ENCODE measurements at places on chromosomes 2 and 18.

DNA sequence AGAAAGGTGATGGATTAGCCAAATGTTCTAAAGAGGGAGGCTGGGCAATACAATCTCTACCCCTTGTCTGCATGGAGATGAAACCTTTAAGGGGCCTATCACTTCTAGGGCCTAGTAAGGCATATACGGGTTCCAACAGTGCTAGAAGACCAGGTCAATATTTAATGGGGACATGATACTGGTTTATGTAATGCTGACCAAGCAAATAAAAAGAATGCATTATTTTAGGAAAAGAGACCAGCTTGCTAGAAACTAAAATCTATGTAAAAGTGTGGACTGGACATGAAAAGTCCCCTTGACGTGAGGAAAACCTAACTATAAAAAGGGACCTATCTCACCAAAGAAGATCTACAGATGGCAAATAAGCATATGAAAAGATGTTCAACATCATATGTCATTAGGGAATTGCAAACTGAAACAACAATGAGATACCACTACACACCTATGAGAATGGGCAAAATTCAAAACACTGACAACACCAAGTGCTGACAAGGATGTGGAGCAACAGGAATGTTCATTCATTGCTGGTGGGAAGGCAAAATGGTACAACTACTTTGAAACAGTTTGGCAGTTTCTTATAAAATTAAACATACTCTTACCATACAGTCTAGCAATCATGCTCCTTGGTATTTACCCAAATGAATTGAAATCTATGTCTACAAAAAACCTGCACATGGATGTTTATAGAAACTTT is 45.9 kb upstream of the TLK1 start:
- no peak for DNase-seq

DNA sequence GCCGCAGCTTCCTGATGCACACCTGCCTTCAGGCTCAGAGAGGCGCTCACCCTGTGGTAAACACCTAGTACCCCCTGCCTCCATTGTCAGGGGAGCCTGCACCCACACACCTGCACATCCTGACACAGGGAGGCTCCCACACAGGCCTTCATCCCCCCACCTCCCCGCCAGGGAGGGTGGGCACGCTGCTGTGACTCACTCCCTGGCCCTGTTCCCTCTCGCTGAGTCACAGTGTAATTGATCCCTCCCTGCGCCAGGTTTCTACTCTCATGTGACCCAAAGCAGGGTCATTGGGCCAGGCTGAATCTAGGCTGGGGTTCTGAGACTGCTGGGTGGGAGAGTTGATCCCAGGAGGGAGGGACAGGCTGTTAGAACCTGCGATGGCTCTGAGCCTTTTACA is 8.5 kb upstream of the CELF4 start:
- DNase-seq, result no peak

GRCh38 chr2:81467096-81467495 is 1162.5 kb upstream of the LRRTM1 start:
- DNase-seq, result no peak

- no peak for DNase-seq
Observed at GRCh38 chr2:195721042-195721441, 64.0 kb downstream of the SLC39A10 start.

GRCh38 chr2:237222601-237223041 is 136.9 kb downstream of the COPS8 start:
- no peak for DNase-seq

DNA sequence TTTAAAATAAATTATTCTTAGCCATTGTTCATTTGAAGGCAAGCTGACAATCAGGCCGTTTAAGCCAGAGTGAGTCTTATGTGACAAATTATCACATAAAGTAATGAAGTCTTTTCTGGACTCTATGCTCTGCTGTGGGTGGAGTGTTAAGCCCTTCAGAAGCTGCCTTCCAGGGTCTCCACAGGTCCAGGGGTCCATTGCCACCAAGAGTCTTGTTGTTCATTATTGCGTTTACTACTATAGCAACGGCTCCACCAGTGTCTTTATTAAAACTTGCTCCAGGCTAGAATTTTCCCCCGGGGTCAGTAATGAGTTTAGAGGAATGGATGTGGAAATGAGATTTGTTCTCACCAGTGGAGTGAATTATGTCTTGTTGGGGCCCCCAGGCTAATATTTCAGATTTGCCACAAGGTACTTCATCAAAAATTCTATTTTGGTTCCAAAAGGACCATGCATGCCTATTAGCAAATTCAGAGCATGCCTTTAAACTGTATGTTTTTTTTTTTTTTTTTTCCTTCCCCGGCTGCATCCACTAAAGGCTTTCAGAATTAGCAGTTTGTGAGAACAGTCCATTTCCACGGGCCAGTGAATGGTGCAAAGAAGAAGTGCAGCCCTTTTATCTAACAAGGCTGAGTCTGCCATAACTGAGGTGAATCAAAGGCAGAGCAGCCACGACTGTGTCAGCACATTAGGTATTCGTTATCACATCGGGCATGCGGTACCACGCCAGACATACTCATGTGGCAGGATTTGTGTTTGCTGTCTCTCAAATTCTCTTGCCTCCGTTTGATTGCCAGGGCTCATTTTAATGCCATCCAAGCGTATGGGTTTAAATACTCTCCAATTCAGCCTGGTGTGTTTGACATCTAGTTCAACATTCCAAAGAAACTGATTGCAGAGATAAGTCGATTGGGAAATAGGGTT is 26.2 kb upstream of the LRRTM1 start:
- no peak for DNase-seq

DNA sequence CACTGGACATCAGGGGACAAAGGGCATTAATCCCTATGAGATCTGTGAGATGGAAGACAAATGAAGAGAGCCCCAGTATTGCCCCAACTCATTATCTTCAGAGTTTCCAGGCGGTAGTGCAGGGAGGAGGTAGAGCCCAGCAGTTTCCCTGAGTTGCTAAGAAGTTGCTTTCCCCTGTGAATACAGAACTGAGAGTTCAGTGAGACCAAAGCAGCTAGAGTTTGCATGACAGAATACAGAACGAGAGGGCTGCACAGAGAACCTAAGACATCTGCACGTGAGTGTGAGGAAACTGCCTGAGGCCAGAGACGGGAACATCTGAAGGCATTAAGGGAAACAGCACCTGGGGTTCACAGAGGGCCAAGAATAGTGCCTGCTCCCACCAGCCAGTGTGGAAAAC is 18.1 kb upstream of the PGAP1 start:
- DNase-seq, result no peak

GRCh38 chr2:231662028-231662810 is 46.1 kb upstream of the PTMA start:
- DNase-seq, result no peak

DNA sequence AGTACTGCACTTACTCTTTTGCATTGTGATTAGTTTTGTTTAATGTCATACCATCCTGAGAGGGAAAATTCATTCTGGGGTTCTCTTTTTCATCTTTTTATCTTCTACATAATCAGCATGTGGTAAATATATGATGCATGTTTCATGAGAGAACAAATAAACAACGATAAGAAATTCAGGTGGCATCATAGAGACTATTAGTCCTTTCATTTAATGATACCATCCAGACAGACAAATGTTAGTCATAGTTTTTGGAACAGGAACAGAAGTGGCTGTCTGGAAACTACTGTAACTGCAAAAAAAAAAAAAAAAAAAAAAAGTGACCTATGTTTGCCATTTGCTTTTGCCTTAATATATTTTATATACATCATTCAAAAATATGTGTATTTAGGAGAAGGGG is 761.0 kb downstream of the EPHA4 start:
- DNase-seq, result no peak

- no peak for DNase-seq
Observed at GRCh38 chr2:47720036-47720435, 62.9 kb upstream of the MSH6 start.

DNA sequence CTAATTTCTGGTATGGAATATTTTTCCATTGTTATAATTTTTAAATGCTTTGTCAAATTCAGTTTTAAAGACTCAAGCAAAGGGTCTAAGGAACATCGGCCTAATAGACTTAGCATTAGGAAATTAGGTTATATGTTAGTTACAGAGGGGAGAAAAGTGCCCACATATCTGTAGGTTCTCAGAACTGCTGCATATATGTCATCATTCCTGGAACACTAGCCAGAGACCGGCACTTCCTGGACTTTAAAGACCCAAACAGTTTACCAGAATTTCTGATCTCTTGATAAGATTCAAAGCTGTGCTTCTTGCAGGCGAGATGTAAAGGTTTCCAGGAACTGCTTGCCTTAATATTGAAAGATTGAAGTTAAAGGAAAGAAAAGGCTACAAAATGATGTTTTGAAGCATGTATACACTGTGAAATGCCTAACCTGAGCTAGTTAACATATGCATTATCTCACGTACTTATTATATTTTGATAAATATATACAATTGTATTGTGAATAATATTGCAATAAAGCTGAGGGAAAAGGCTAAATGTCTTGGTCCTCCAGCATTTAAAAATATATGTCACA is 993.6 kb downstream of the LRP1B start:
- DNase-seq, result no peak

DNA sequence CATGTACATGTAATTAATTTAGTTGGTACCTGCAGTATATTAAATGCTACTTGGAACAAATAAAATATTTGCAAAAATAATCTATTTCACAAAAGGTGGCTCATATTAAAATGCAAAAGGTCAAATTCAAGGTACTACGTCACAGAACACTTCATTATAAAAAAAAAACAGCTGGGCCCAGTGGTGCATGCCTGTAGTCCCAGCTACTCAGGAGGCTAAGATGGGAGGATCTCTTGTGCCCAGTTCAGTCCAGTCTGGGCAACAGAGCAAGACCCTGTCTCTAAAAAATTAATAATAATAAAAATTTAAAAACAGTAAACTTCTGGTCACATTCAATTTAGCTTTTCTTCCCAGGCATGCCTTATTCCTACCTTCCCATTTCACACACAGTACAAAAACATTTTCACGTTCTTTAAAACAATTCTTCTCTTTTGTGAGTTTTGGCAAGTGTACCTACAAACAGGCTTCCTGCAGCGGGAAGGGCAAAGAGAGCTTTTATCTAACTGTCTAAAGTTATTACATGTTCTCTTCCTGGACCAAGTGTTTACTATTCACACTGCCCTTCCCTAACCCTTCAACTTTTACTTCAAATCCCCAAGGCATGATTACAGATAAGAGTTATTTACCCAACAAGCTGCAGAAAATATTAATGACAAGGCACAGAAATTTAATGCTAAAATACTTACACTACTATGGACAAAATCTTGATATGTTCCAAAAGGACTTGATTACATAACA is 10.7 kb downstream of the BAZ2B start:
- no peak for DNase-seq

DNA sequence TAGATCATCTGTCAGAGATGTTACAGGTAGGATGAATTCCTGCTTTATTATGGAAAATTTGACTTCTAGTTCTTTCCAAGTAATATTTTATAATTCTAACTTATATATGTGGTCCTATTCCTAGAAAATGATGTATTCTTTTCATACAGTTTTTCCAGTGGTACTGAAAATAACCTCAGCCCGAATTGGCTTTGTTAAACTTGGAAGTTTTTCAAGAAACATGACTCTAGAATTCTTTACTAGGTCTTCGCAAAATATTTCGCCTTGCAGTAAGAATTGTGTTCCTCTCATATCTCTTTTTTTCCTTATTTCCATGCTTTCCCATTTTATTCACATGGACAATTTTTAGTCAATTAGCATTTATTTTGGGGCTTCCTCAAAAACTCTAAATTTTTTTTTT is 60.5 kb downstream of the BMPR2 start:
- no peak for DNase-seq

DNA sequence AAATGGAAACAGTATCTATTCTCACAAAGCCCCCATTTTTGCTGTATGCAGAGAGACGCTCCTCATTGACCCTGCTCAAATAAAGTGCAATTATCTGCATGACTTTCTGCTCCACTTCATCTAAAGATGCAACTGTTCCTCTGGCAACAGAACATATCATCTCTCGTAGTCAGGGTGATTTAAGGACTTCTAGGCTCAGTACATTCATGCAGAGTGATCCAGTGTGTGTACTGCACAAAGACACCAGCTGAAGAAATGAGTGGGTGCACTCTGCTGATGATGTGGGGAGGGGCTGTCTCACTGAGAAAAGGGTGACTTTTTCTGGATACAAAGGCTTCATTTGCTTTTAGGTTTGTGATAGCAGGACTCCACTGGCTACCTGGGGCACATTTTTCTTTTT is 355.2 kb downstream of the GALNT13 start:
- DNase-seq, result no peak

- no peak for DNase-seq
Observed at GRCh38 chr2:173205375-173205774, 129.7 kb downstream of the MAP3K20 start.

DNA sequence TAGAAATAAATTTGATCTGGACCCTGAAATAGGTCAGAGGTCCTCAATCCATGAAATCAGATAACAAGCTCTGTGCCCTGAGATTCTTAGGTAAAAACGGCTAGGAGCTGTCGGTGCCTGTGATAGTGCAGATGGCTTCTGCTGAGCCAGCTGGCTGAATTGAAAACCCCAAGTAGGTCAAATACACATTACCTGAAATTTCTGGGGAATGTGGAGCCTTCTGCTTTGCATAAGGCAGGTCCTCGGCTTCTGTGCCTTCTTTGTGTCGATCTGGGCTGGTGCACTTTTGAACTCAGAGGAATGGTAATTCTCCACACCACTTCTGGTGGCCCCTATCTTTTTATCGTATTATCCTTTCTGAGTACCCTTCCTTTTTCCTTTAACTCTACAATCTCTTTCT is 66.6 kb downstream of the CNTNAP5 start:
- DNase-seq, result no peak

DNA sequence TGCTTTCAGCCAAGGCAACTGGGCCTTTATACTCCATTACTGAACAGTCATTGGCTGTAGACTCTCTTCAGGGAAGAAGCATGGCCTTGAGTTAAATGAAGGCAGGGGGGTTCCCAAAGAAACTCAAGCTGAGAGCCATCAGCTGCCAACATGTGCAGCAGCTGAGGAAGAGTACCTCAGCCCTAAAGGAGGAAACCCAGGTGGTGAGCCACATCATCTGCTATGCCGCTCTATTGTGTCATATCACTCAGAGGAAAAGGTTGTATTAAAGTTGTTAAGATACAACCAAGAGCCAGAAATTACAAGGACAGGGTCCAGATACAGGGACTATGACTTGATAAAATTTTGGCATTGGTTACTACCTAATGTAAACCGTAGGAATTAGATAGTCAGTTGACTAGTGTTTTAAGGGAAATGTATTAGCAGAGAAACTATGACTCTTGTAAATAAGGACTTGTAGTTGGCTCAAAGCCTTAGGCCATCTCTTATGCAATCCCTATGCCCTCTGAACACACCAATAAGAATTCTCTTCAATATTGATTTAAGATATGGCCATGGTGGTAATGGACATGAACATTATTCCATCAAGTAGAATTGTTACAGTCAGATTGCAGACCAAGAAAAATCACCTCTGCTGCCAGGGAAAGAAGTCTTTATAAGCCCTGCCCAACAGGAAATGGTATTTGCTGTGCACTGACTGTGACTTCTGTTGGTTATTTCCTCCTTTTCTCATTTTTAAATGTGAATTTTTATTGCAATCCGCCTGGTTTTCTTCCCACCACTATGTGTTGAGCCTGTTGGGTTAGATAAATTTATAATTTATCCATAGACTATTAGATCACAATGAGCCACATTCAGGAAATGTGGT is 9.2 kb upstream of the LRPPRC start:
- no peak for DNase-seq

All from RCC 7860 (cell line).